GM04503 (cell line): ENCODE measurements at places on chromosomes 6 and 20.
A peak's percentile ranks its signal among the peaks of the same experiment; 100 is the strongest.

- no peak for DNase-seq
Measured at GRCh38 chr6:131281471-131282270, 146.4 kb downstream of the AKAP7 start.

DNA sequence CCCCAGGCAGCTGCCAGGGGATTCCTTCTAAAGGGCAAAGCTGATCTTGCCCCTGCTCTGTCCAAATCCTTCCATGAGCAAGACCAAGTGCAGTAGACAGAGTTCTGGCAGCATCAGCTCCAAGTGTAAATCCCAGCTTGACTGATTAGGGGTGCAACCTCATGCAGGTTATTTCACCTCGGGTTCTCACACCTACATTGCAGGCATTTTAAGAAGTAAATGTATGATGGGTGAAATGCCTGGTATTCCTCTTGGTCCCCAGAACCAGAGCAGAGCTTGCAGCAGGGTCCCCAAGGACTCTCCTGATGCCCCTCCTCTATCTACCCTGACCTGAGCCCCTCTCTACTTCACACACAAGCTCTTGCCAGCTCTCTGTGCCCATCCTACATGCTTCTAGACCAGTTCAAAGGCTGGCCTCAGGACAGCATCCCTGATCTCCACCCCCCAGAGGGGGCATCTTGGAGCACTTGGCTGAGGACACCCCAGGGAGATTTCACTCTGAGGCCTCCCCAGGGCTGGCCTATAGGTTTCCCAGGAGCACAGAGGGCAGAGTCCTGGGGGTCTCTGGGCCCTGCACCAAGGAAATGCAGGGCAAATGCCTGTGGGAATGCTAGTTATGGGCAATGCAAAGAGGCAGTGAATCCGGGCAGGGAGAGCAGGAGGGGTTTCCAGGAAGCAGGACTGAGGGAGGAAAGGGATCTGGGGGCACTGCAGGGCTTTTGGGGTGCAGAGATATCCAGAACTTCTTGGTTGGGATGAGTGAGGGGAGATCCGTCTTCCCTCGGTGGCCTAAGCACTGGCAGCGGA is 1.0 kb downstream of the LZTS3 start:
- DNase-seq: no peak

- no peak for DNase-seq
Measured at GRCh38 chr6:39077882-39078594, 29.5 kb downstream of the GLP1R start.

DNA sequence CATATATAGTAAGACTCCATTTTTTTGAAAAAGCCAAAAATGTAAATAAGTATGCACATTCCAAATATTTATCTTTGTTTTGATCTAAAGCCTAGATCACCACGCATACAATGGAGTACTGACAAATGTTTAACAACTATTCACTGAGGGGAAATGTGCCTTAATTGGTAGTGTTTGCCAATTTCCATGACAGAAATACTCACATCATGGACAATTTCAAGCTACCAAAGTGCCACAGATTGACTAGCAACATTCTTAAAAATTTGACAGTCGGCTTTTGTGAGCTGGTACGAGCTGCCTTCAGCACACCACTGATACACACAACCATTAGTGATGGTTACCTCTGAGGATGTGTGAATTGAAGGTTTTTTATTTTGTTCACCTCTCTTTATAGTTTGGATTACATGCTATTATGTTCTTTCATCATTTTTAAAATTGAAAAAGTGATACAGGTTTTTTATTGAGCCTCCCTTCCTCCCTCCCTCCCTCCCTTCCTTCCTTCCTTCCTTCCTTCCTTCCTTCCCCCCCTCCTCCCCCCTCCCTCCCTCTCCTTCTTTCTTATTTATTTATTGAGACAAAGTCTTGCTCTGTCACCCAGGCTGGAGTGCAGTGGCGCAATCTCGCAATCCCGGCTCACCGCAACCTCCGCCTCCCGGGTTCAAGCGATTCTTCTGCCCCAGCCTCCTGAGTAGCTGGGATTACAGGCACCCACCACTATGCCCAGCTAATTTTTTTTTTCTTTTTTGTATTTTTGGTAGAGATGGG is 19.2 kb downstream of the SMPDL3A start:
- DNase-seq: no peak

DNA sequence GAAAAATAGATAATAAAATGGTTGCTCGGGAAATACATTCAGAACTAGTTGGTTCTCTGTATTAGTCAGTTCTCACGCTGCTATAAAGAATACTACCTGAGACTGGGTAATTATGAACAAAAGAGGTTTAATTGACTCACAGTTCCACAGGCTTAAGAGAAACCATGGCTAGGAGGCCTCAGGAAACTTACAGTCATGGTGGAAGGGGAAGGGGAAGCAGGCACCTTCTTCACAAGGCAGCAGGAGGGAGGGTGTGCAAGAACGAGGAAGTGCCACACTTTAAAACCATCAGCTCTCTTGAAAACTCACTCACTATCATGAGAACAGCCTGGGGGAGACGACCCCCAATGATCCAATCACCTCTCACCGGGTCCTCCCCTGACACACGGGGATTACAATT is 24.2 kb upstream of the SNX9 start:
- DNase-seq: no peak

GRCh38 chr6:55694759-55695158 is 115.8 kb upstream of the HMGCLL1 start:
- DNase-seq: no peak

GRCh38 chr6:108169464-108170331 is 3.9 kb downstream of the NR2E1 start:
- DNase-seq: no peak

GRCh38 chr6:79684876-79685275 is 53.7 kb downstream of the SH3BGRL2 start:
- DNase-seq: no peak

GRCh38 chr6:105880030-105880492 is 206.1 kb upstream of the PRDM1 start:
- DNase-seq: no peak

- DNase-seq: no peak
Measured at GRCh38 chr6:17367868-17368267, 25.5 kb upstream of the CAP2 start.

DNA sequence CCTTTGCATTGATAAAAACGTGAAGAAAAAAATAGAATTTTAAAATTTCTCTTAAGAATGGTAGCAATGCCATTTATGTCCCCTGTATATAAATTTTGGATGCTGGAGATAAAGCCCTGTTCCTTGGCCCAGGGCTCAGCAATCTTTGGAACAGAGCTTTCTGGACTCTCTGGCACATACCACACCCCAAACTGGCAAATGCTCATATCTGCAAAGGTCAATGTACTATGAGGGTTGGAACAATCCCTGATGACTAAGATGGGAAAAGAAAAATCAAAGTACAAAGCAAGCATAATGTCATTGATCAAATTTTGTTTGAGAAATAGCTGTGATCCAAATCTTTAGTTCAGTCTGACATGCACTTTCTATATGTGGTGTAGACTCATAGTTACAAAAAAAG is 158.1 kb upstream of the HCRTR2 start:
- DNase-seq: no peak

DNA sequence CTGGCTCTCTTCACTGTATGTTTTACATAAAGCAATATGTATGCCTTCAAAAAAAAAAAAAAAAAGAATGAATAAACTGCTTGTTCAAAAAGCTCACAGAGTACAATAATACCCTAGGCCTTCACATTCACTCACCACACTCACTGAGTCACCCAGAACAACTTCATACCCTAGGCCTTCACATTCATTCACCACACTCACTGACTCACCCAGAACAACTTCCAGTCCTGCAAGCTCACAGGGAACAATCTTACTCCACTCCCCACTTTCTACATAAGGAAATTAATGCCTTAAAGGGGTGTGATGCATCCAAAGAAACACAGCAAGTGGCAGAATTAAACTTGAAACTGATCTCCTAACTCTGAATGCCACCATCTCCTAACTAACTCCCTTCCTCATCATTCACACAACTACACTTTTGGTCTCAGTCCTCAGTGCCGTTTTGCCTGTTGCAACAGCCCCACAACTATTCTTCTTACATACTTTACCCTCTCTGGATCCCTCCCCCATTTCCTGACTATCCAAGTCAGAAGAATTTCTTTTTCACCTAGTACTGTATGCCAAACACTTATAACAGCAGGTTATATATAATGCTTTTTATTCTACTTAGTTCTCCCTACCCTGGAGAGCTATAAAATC is 34.2 kb downstream of the NHSL1 start:
- peak; percentile 91 for DNase-seq

DNA sequence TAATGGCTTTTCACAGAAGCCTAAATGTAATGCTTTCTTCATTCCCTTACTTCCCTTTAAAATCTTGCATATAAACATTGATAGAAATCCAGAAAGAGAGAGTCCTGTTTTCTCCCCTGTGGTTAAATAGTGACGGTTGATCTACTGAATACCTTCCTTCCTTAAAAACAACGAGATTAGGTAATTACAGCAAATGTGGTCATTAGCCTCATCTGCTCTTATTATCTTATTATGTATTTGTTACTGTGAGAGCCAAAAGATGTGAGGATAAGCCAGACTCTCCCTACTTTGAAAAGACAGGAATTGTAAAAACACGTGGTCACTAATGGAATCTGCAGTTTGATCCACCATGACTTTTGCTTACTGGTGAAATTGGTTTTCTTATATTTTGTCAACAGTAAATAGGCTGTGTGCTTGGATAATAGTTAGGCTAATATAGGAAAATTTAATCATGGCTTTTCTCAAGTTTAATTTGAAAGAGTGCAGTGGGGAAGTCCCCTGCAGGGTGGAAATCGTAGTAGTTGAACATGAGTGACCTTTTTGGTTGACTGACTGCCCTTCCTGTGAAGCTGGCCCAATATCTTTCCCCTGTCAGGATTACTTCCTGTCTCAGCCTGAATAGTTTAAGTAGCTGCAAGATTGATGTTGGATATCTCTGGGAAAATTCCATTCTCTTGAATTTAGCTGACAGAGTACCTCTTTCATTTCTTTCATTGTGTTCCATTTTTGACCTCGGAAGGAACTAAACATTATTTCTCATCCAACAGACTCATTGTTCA is 62.8 kb downstream of the JARID2 start:
- no peak for DNase-seq

GRCh38 chr6:161951126-161951525 is 677.3 kb upstream of the AGPAT4 start:
- DNase-seq: no peak

DNA sequence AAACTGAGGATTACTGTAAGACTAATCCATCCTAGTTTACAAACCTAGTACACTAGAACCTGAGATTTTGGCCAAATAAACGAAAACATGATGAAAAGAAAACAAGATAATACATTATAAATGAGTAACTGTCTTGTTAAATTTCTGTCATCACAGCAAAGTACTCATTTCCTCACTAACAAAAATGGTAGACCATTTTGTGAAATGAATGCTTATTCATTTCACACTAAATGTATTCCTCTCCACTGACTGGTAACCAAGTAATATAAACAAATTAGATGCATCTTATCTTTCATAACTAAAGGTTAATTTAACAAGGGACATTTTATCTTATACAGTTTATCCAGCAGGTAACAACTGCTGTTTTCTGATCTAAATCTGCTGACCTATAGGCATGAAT is 143.7 kb downstream of the REV3L start:
- DNase-seq: no peak

DNA sequence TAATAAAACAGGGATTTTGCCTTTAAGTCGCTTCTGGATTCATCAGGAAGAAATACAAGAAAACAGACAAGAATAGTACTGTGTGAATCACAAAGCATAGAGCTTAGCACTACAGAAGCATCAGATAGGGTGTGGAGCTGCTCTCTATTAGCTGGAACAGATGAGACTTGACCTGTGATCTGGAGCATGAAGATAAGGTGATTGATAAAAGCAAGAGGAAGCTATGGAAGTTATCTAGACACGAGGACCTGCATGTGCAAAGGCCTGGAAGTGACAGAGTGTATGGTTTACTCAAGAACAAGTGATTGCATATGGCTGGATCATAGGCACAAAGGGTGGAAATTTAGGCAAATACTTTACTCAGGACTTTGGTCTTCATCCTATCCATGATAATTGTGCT is 112.9 kb upstream of the MLIP start:
- DNase-seq: no peak

GRCh38 chr6:26086211-26086610 is 1.0 kb upstream of the HFE start:
- DNase-seq: no peak

GRCh38 chr6:136566007-136566487 is 15.8 kb upstream of the MAP7 start:
- DNase-seq: no peak

GRCh38 chr6:2132416-2132815 is 113.0 kb downstream of the GMDS start:
- DNase-seq: no peak
